ENCODE measurements at places on chromosomes 5 and 9. TPM values are rescaled to one million over a fixed set of nuclear protein-coding genes. Genes with fewer than 3 reads are reported as not detected.
A peak's percentile ranks its signal among the peaks of the same experiment; 100 is the strongest.

DNA sequence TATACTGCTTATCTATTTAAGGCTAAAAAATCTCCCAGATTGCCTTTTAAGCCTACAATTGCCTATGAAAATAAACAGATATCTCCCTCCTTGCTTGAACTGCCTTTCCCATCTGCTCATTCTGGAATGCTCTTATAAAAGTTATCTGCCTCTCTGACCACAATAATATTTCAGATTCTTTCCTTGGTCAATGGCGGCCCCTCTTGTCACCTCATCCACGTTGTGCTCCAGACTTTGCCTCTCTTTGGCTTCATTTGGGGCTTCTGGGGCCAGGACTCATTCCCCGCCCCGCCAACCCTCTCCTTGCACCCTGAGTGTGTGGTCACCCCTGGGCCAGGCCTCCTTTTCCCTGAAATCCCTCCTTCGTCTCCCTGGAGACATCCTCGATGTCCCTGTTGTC, 110.0 kb upstream of the RPS23 start:
- no peak for DNase-seq

The FBP1 gene
- total RNA-seq: 7.5 TPM

DNA sequence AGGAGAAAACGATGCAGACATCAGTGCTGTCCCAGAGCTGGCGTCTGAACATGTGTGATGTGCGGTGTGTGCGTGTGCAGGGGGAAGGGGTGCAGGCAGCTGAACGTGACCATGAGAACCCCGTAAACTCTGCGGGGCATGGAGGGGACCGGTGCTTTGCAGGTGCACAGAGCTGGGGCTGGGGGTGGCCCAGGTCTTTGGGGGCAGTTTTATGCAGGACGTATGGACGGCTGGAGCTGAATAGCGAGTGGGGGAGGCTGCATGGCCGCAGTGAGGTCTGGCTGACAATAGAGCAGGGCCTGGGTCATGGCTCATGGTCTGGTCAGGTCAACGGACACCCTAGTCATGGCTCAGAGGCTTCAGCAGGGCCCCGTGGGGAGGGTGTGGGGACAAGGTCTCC, 3.3 kb upstream of the EXOC3 start:
- DNase-seq: no peak

- DNase-seq: peak; percentile 78
Observed at GRCh38 chr9:33676746-33677505, 118.4 kb upstream of the PRSS3 start.

The EGFLAM gene
- 1.7 TPM for total RNA-seq

- no peak for DNase-seq
Observed at GRCh38 chr5:55438998-55439397, 95.8 kb downstream of the PLPP1 start.

GRCh38 chr5:11128021-11128420, 367.0 kb upstream of the DAP start:
- no peak for DNase-seq

- DNase-seq: no peak
Observed at GRCh38 chr5:35374584-35374983, 144.3 kb upstream of the PRLR start.

- DNase-seq: no peak
Observed at GRCh38 chr5:135873831-135874230, 21.8 kb downstream of the IL9 start.

Measured in H7 (cell line).